ENCODE measurements at places on chromosomes 7 and 10.

GRCh38 chr10:68423522-68423921, 16.4 kb upstream of the RUFY2 start:
- peak; percentile 9 for DNase-seq

DNA sequence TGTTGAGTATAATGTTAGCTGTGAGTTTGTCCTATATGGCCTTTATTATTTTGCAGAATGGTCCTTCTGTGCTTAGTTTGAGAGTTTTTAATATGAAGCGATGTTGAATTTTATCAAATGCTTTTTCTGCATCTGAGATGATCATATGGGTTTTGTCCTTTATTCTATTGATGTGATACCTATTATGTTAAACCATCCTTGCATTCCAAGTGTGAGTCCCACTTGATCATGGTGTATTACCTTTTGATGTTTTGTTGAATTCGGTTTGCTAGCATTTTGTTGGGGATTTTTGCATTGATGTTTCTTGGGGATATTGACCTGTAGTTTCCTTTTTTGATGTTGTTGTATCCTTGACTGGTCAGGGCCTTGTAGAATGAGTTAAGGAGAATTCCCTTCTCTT, 166.4 kb downstream of the MLLT10 start:
- DNase-seq, result no peak

DNA sequence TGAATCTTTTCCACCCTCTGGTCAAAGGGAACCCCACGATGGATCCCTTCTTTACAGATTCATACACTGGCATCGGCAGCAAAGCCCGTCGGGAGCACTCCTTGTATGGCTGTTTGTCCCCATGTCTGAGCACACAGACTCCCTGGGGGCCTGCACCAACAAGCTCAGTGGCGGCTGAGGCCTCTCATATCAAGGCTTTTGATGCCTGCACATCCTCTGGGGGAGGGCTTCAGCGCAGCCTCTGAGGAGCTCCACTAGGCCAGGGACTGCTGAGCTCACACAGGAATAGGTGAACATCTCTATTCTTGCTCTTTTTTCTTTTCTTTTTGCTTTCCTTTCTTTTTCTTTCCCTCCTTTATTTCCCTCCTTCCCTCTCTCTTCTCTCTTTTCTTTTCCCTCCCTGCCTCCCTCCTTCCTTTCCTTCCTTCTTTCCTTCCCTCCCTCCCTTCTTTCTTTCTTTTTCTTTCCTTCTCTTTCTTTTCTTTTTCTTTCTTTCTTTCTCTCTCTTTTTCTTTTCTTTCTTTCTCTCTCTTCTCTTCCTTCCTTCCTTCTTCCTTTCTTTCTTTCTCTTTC, 174.6 kb downstream of the CCDC3 start:
- no peak for DNase-seq

DNA sequence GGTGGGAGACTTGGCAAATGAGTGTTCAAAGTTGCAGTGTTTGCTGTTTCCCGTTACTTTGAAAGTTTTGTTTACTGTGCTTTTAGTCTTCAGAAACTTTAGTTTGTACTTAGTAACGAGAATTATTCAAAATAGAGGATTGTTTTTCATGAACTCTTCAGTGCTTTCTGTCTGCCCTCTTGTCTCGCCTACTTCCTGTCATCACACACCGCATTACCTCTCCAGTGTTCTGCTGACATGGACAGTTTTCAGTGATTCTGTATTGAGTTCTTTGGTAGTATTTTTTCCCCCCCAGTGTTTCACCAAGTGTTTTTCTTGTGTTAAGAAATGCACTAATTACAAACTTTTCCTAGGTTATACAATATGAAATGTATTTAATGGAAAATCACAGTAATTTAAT, 207.0 kb downstream of the MLLT10 start:
- DNase-seq, result peak; percentile 65

DNA sequence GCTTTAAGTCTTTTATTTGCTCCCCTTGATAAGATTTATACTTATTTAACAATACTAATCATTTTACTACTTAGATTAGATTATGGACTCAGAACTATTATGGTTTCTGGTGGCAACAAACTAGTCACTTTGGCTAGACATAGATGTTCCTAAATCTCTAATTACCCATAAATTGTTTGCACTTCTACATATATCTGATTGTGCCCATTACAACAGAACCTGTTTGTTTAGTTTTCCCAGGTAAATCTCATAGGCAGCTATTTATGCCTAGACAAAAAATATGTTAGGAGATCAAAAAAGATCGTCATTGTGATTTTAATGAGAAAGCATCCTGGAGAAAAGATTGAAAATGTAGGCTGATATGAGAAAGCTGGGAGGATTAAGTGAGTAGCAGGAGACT, 14.4 kb downstream of the UBN2 start:
- DNase-seq, result no peak

- no peak for DNase-seq
Observed at GRCh38 chr7:79930604-79931003, 204.0 kb upstream of the GNAI1 start.

GRCh38 chr10:10968257-10968588, 49.4 kb upstream of the CELF2 start:
- DNase-seq, result no peak

GRCh38 chr10:70777063-70777875, 7.9 kb downstream of the TBATA start:
- no peak for DNase-seq

DNA sequence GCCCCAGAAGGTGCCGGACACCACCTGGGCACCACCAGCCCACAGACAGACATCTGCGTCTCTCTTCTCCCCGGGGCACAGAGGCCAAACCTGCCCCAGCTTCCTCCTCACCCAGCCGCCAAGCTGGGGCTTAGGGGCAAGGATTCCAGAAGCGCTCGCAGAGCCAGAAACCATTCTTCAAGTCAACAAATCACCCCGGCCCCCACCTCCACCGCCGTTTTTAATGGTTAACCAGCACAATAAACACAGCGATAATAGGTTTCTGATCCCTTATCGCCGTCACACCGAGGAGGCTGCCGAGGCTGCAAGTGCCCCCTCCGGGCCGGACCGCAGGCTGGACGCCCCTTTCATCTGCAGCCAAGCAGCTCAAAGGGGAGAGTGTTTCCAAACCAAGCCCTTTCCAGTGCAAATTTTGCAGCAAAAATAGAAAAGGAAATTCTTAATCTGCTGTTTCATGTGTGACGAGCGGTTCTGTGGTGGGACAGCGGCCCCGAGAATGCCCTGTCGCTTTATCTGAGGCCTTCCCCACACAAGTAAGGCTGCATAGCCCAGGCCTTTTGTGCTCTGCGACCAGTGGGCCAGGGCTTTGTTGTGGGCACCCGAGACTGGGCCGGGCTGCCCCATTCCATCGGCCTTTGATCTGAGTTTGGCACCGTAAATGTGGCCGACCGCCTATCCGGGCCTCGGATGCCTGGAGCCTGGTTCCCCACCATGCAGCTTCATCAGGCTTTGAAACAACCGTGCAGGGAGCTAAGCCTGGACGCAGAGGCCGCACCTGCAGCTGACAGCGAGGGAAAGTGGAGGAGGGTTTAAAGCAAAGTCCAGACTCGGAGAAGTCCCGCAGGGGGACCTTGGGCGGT, 83.2 kb downstream of the FOXL3 start:
- no peak for DNase-seq

GRCh38 chr7:77651575-77652162, 44.6 kb upstream of the RSBN1L start:
- peak; percentile 63 for DNase-seq

GRCh38 chr7:124566583-124566982, 199.0 kb downstream of the GPR37 start:
- no peak for DNase-seq

DNA sequence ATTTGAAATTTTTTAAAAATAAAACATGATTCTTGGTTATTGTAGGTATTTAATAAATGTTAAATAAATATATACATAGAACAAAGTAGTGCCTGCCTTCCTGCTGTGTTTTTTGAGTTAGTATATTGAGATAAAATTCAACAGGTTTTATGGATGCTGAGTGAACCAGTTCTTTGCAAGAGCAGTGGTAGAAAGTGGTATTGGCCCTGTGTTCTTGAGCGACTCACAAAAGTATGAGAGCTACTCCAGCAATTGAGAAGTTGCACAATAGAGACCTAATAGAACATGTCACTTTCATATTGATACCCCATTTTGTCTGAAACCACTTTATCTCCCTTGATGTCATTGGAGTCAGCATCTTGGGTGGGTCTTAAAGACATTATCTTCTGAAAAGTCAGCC, 32.6 kb upstream of the GJD4 start:
- no peak for DNase-seq

- no peak for DNase-seq
Observed at GRCh38 chr10:59709395-59710125, at the start of gene SLC16A9. TSS of gene SLC16A9 (minus strand) at chr10:59709850. CDS start at chr10:59684291, 25,559 bp downstream.

DNA sequence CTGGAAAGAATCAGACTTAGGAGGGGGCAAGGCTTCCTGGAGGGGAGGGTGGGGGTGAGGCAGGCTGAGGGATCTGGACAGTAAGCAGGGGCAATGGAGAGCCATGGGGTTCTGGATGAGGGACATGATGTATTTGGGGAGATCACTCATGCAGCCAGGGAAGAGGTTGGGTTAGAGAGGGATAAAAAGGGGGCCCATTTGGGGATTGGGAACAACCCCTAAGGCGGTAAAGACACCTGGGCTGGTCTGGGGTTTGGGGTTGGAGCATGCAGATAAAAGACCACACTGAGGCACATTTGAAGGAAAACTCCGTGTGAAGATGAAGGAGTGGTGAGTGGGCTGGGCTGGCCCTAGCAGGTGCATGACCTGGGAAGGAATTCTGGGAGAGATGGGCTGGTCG, 30.8 kb downstream of the HIF1AN start:
- no peak for DNase-seq

DNA sequence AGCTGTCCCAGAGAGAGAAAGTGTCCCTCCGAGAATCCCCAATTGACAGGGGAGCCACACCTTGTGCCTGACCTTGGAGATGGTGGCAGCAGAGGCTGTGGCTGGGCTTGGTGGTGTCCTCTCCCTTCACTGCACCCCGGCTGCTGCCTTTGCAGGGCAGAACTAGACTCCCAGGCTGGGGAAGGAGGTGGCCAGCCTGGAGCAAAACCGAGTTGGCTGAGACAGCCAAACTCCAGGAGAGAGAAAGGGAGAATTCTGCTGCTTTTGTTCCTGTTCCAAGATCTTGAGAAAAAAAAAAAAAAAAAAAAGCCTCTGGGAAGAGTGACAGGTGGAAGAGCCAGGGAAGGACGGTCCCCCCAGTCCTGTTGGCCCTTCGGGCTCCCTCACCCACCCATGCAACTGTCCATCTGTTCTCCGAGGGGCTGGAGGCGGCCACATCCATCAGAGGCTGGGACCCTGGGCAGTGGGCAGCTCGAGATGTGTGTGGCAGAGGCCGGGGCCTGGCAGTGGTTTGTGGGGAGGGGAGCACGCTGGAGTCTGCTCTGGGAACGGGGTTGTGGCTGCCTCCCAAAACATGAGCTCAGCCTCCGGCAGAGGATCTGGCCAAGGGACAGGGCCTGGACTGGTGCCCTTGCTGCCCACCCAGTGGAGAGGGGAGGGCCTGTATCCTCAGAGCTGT, 35.5 kb downstream of the CLIP2 start:
- DNase-seq, result no peak

DNA sequence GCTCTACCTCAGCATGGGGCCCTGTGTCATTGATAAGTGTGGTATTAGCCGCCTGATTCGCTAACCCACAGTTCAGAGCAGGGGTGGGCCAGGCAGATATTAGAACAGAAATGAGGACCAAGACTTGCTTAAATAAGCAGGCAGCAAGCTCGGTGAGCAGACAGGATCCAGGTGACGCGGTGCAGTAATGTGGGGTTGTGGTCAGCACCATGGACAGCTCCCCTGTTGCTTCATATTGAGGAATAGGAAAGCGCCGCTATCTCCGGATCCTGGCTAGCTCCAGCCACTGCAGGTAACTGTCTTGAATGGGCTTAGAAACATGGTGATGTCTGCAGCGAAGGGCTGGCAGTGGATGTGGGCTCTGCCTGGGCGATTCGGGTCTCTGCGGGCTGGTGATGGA, 51.3 kb upstream of the GPR26 start:
- peak; percentile 4 for DNase-seq

DNA sequence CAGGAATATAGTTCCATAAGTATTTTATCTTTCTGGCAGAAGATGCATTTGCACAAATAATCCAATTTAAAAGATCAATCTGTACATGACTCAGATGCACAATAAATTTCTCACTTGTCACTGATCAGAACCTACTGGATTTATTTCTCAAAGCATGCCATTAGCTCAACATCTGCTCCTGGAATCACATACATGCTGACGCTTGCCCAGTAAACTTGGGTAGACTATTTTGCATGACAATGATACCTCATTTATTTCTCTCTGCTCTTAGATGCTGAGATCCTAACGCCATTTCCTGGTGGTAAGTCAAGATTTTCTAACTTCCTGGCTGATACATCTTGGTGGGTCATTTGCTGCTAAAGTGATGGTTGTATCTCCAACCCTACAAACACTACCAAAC, 33.8 kb upstream of the C10orf120 start:
- DNase-seq, result no peak

- DNase-seq, result no peak
Observed at GRCh38 chr7:4202154-4202736, 479.9 kb upstream of the FOXK1 start.

DNA sequence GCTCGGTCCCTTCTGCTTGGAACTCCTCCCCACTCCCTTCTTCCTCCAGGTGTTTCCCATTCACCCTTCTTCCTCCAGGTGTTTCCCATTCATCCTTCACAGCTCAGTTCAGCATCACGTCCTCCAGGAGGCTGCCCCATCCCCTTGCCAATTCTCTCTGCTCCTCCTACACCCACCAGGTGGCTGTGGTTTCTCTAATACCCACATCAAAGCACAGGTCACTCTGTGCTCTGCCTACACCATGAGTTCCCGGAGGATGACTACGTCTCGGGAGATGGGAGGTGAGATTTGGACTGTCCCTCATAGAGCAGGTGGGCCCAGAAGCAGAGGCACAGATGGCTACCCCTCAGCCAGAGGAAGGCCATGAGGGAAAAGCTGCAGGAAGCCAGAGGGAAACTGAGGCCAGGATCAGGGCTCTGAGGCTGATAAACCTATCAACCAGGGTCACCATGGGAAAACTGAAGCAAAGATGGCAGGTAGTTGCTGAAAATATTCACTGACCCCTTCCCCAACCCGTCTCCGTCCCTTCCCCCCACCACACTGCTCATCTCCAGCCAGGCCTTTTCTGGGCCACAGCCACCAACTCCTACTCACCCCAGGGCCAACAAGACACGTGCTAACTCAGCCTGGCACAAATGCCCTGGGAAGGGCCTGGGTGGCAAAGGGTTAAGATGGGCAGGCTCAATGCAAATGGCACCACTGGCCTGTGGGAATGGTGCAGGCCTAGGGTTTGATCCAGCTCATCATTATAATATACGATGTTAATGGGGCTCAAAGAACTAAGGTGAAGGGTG, 56.6 kb upstream of the CPXM2 start:
- no peak for DNase-seq

- DNase-seq, result no peak
Observed at GRCh38 chr10:104638861-104639589, 2.1 kb upstream of the SORCS3 start.
